ENCODE measurements at places on chromosomes 3 and 15.
A peak's percentile ranks its signal among the peaks of the same experiment; 100 is the strongest.

- no peak for DNase-seq
These were observed 11.5 kb upstream of the GATA2 start for GRCh38 chr3:128504533-128504915.

DNA sequence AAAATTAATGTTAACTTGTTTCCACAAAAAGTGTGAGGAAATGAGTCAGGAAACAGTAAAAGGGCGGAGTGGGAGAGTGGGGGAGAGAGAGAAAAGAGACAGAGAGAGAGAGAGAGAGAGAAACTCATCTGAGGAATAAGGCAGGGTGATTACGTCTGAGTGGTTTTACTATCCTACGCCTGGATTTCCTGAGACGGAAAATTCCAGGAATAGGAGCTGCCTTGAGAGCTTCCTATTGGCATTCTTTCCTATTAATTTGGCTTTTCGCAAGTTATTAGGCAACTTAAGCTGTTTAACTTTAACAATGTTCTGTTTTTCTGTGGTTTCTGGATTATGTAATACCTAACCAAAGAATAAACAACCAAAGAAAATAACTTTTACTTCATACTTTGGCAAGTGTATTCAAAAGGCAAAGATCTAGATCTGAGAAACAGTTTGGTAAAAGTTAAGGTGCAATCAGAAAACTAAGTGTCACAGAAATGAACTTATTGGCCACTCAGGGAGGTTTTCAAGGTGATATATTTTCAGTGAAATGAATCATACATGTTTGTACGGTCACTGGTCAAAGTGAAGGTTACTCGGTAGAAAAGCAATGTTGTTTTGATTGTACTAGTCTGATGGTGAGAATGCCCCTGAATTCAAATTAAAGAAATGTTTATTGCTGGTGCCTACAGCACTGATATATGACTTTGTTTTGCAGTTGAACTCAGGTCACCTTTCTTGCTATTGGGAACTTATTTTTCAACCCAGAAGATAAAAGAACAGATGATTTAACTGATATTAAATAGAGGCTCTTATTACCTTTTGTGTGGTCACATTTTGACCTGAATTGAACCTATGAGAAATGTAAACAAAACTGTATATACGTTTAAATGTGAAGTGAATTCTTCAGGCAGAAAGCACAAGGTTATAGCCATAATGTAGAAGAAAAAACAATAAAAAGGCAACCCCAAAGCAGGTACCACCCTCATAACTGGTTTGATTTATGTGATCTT lies 39.9 kb upstream of the TNFSF10 start:
- DNase-seq, result peak; percentile 28

GRCh38 chr3:56370991-56371775 lies 97.1 kb downstream of the ERC2 start:
- DNase-seq, result no peak

DNA sequence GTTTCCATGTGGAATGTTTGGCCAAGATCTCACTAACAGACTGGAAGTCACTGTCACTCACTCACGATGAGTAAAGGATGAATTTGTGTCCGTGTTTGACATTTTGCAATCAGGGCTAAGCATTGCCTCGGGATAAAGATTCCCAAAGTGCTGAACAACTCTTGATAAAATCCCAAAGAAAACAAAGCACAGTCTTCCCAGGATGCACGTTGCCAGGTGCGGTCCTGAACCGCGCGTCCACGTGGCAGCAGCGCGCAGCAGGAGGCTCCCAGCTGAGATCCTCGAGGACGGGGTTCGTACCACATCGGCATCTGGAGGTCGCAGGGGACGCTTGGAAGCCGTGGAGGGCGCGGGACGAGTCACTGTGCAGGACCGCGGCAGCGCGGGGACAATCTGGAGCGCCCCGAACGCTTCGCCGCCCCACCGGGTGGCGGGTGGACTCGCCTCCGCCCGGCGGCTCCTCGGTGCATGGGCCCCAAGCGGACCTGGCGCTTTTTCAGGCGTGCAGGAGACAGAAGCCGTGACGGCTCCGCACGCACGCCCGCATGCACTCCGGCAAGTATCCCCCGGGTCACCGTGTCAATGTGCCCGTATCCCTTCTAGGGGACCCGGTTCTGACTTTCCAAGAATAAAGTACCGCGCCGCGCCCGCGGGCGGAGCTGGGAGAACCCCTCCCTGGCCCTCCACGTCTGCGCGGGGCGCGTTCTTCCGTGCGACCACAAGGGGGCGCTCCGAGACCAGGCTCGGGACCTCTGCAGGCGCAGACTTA lies 17.7 kb downstream of the CPN2 start:
- DNase-seq, result peak; percentile 91

GRCh38 chr3:53045518-53046170 lies at the start of gene SFMBT1:
Gene SFMBT1, minus strand, starts transcription at chr3:53046073. Its CDS starts 76,945 bp downstream, at chr3:52969128.
- peak; percentile 73 for DNase-seq

All from activated CD4-positive, alpha-beta T cell treated with anti-CD3 and anti-CD28 coated beads for 4 hours (primary cell).